ENCODE measurements at places on chromosomes 4 and X.

- DNase-seq, result no peak
Observed at GRCh38 chr4:24991015-24991414, 39.7 kb downstream of the LGI2 start.

- DNase-seq, result no peak
Observed at GRCh38 chr4:154364066-154364845, 127.3 kb downstream of the DCHS2 start.

GRCh38 chr4:101020956-101021355, 326.4 kb downstream of the PPP3CA start:
- DNase-seq, result peak; percentile 1

DNA sequence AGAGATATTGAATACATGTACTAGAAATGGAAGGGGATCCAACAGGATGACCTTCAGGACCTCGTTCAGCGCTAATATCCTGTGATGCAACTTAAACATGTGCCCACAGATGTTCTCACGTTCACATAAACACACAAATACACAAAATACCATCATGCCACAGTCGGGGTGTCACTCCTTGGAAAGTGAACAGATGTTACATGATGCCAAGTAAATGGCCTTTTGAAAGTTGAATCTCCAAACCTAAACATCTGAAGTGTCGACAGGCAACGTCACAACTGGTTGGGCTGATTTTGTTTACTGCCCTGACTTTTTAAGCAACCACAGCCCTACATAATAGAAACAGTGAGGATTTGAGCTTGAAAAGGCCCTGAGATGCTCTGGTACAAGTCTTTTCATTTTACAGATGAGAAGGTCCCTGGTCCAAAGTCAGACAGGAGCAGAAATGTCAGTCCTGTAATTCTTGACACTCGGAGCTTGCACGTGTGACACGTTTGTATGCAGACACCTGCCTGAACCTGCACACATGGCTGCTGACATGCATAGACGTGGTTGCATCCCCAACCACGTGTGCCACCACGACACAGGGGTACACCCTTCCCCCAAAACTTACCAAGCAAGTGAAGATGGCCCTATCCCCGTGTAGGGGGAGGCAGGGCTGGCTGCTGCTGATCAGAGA, 23.5 kb upstream of the BCORL1 start:
- DNase-seq, result no peak

- no peak for DNase-seq
Observed at GRCh38 chr4:3682236-3683076, 83.7 kb upstream of the ADRA2C start.

DNA sequence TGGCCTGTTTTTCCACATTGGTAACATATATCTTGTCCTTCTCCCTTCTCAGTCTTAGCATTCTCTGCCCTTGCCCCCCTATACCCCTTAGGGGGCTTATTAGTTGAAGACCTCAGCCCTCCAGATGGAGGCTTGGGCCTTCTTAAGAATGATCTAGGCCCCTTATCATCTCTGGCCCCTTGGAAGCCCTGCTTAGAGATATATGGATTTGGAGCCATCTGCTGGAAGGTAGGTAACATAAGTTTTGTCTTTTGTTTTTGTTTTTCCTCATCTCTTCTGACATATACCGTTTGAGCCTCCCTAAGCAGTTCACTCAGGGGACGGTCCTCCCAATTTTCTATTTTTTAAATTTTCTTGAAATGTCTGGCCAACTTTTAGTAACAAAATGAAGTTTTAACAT, 48.3 kb upstream of the NAP1L2 start:
- no peak for DNase-seq

- no peak for DNase-seq
Observed at GRCh38 chr4:36218121-36218520, 26.2 kb downstream of the ARAP2 start.

GRCh38 chrX:120242813-120243212, 7.8 kb upstream of the ZBTB33 start:
- no peak for DNase-seq

GRCh38 chr4:161894014-161894413, 269.8 kb downstream of the FSTL5 start:
- no peak for DNase-seq

DNA sequence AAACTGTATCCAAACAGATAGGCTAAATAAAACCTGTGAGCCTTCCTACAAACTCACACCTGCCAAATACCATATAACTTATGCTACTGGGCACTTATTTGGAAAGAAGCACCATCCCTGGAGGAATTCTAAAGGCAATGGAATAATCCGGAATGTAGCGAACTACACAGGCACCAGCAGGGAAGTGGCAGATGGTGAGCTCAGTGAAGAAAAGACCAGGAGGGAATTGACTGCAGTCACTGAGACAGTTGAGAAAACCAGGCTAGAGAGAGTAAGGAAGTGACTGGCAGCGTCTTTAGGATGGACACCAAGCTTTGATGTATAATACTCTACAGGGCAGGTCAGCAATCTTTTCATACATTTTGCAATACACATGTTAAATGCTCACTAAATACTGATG, 16.3 kb downstream of the NDNF start:
- no peak for DNase-seq

DNA sequence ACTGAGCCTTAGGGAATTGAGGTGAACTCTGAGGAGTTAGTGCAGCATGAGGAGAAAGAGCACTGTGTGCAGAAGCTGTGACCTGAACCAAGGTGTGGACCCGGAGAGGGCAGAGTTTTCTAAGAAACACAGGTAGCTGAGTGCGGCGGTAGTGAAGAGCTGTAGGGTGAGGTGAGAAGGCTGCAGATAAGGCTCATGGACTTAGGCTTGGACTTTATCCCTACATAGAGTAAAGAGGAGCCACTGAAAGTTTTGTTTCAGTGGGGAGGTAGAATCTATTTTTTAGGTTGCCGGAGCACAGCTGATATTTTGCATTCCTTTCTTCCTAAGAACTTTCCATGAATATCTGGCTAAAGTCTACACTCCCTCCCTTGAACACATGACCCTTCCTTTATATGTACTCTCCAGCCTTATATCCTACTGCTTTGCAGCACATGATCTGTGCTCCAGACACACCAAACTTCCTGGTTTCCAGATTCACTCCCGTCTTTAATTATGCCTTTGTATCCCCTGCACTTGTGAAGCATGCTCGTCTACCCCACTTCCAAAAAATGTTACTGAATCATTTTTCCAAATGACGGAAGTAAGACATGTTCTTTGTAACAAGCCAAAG, 10.6 kb upstream of the PGRMC2 start:
- no peak for DNase-seq

GRCh38 chr4:156556336-156556735, 415.3 kb downstream of the PDGFC start:
- DNase-seq, result no peak

- DNase-seq, result no peak
Observed at GRCh38 chrX:24485323-24485722, 20.2 kb downstream of the PDK3 start.

- DNase-seq, result no peak
Observed at GRCh38 chr4:52948057-52948423, 85.9 kb downstream of the RASL11B start.

- no peak for DNase-seq
Observed at GRCh38 chrX:33252306-33252825, 41.0 kb upstream of the DMD start.

DNA sequence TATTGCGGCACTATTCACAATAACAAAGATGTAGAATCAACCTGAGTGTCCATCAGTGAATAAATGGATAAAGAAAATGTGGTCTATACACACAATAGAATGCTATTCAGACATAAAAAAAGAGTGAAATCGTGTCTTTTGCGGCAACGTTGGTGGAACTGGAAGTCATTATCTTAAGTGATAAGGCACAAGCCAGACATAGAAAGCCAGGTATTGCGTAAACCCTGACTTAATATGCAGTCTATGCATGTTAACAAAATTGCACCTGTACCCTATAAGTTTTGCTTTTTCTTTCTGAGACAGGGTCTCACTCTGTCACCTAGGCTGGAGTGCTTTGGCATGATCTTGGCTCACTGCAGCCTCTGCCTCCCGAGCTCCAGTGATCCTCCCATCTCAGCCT, 28.6 kb downstream of the KIAA0232 start:
- DNase-seq, result no peak

GRCh38 chrX:119067023-119067739, 5.6 kb upstream of the CT47C1 start:
- DNase-seq, result no peak

- no peak for DNase-seq
Observed at GRCh38 chrX:134026565-134027311, 41.3 kb upstream of the GPC3 start.

DNA sequence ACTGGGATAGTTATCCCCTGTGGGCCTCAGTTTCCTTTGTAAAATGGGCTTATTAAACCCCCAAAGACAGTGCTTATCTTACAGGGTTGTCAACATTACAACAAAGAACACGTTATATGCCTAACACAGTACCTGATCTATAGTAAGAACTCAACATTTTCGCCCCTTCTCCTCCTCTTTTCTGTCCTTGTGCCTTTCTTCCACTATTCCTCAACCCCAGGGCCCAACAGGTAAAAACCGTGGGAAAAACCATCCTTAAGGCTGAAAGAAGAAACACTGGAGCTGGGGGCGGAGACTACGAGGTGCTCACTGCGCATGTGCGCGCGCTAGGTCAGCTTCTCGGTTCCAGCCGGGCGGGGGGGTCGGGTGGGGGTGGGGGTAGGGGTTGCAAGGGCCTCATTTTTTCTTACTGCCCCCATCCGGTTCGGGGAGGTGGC, 426 bp upstream of the XIAP start:
- DNase-seq, result no peak

- DNase-seq, result no peak
Observed at GRCh38 chrX:72054779-72055489, 76.8 kb downstream of the RTL5 start.

DNA sequence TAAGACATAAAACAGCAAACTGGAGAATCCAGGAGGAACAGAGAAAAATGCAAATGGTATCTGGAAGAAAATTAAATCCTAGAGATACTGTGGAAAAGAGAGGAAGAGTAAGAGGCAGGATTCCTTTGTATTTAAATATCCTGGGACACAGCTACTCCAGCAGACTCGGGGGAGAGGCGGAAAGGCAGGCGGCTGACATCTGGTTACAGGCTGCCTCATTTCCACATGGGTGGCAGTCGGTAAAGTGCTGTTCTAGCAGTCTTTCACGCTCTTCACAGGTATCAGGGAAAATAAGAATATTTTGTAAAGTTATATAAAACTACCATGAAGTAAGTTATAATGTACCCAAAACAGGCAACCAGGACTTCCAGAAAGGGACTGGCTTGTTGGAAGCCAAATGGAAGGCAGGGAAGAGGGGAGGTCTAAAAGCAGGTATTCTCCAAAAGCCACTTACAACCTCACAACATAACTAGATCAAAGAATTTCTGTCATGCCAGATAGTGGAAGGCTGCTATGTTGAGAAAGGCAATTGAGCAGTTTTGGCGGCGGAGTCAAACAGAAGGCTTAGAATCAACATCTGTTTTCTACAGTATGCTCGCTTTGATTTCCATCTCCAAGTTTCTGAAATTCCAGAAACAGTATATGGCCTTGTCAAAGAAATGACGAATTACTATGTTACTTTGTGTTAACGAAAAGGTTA, 1.3 kb upstream of the TIGD2 start:
- DNase-seq, result no peak

DNA sequence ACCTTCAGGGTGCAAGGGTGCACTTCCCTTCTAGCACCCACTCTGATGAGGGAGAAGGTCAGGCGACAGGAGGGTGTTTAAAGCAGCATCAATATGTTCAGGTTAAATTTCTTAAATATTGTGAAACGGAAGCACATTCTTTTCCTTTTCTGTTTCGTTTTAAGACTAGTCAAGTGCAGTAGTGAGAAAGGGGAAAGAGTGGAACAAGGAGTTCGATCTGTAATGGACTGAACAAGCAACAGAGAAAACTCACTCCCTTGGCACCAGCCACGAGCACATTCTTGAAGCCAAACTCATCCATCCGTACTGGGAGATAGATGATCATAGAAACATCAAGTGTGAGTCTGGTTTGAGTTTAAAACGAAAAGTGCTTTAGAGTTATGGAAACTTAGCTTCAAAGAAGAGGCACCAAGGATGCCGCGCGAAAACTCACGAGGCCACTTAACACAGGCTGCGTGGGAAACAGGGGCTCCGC, 815 bp downstream of the FAM53A start:
- DNase-seq, result no peak

- DNase-seq, result no peak
Observed at GRCh38 chr4:87881115-87881514, 48.3 kb downstream of the MEPE start.

- no peak for DNase-seq
Observed at GRCh38 chr4:159281771-159282170, 178.9 kb downstream of the RAPGEF2 start.
